Stimulated activated naive CD8-positive, alpha-beta T cell treated with anti-CD3 and anti-CD28 coated beads, Interleukin-15, Interleukin-2, amounts not matched to agents 100 U/mL and 50 U/mL, for 24 hours (primary cell): ENCODE measurements at places on chromosomes 2 and 18.

GRCh38 chr2:98484652-98485452, 40.2 kb downstream of the INPP4A start:
- no peak for DNase-seq

DNA sequence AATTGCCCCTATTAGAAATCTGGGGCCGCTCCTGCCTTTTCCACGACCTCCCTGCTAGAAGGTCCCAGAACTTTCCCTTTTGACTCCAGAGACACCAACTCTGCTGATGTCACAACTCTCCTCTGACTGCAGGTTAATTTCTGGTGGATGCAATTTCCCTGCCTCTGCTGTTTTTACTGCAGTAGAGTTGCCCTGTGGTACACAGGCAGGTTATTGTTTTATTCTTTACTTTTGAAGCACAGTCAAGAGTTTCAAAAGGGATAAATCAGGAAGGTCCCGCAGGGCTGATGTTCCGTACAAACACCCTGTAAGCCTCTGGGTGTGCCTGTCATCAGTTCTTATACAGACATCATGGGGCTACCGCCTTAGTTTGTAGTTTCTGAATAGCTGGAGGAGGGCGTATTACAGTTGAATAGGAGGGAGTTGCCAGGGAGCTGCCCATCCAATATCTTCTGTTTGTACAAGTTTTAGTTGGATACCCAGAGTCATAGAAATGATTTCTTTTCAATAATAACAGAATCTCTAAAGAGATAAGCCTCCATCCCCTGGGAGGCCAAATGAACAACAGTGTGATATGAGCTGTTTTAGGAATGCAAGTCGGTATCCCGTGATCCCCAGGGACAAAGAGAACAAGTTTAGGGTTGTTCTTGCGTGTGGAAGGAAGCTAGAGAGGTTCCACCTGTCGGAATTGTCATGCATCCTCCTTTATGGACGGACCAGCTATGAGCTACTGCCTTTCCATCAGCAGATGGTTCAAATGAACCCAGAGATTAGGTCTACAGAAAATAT, 108.4 kb upstream of the COPS8 start:
- no peak for DNase-seq

GRCh38 chr2:119425620-119426395, 5.8 kb upstream of the TMEM37 start:
- no peak for DNase-seq

- no peak for DNase-seq
These were observed 19.6 kb upstream of the RPIA start for GRCh38 chr2:88671786-88672427.

DNA sequence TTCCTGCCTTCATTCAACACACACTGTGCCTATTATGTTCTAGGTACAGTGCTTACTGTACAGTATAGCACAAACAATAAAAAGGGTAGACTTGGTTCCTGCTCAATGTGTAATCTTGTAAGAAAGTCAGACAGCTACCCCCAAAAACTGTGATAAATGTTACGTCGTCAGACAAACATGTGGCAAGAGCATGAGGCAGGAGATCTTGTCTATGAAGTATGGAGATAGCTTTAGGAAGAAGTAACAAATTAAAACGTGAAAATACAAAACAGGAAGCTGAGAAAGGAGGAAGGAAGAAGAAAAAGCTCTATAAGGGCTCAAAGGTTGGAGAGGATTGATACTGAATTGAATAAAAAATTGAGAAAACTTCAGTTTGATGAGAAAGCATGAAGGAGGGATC, 276.2 kb upstream of the HNRNPA3 start:
- no peak for DNase-seq

DNA sequence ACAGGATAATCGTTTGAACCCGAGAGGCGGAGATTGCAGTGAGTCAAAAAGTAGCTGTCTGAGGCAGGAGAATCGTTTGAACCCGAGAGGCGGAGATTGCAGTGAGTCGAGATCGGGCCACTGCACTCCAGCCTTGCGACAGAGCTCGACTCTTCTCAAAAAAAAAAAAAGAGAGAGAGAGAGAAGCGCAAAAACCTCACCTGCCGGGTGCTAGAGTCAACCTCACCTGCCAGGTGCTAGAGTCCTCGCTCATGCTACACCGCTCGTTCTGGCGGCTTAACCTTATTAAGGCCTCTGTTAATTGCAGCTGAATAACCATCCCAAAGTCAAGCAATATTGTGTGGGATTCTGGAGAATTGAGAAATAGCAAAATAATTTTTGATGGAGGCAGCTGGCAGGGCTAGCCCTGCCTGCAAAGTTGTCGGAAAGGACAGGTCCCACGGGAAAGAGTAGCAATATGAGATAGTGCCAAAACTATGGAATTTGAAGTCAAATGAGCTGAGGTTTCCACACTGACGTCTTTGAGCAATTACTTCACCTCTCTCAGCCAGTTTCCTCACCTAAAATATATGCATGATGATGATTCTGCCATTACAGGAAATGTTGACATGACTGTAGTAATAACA, 644 bp upstream of the DYM start:
- DNase-seq, result no peak

DNA sequence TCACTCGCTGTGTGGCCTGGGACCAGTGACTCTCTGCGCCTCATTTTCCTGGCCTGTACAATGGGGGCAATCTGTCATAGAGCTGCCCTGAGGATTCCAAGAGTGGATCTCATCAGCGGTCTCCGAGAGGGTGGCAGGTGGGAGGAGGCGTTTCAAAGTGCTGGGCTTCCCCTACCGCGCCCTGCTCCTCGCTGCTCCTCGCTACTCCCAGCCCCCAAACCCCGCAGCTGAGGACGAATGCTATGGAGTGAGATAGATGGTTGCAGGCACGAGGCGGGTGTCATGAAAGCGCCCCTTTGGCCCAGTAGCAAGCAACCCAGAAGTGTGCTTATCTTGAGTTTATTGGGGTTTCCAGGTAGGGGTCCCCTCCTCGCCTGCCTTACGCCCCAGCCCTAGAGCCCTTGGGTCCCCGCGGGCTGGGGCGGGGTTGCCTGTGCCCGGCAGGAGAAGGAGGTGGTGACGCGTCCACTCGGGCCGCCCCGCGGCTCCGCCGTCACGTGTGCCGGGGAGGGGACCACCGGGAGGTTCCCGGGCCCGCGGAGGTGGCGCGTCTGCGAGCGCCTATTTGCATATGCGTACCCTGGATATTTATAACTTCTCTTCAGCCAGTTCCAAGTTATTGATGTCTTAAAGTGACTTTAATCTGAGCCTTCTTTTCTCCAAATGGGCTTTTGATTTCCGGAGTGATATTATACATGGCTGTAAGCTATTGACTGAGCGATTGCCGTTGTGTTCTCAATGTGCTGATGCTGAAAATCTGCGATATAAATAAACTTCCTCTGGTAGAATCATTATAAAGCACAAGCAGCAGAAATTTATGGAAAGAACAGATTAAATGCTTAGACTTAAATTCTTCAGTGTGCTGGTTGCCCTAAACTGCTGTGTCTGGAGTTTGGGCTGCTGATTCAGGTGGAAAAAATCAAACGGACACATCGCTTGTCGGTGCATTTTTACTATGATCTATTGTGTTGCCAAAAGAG, 263.7 kb downstream of the ATAD2B start:
- peak; percentile 9 for DNase-seq

DNA sequence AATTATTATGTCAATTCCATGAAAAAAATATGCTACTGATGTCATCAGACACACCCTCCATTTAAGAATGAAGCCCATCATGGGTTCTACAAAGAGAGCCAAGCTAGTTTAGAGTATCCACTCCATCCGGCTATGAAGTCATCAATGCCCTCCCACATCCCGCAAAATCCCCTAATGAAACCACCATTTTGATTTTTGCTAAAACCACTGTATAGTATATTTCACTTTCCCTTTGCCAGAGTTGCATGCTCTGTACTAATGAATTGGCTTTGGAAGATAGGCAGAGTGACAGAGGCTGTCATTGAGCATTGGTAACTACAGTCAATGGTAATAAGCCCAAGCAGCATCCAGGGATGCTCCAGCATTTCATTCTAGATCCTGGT, 118.6 kb downstream of the ANKRD44 start:
- peak; percentile 48 for DNase-seq

DNA sequence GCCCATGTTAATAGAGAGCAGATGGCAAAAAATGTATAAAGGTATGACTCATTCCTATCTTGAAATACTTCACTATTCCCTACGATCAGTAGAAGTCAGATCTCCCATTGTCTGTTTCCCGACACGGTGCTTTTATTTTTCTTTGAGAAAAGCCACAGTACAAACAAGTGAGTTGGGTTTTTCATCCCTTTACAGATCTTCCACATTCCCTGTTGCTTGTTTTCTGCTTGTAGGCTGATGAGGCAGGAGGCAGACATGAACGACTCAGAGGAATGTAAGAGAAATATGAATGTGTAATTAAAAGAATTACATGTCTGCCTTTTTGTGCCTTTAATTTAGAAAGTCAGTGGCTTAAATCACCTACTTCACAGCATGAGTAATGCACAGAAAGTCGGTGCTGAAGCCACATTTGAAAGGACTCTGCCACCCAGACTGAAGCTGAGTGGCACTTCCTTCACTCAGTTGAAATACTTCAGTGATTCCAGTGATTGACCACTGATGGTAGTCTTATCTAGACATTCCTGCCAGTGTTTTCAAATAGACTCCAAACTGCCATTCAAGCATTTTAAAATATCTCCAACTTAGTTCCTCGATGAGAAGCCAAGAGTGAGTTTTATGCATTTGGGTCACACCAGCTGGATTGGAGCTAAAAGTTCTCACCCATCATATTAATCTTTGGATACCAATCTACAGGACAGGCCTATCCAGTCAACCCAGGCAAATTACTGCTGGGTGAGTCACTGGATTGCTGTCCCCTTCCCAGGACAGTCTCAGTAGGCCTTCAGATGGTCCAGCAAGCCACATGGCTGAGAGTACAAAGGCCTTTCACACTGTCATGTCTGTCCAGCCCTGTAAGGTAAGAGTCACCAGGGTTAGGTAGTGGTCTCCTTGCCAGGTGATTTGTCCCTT, 79.0 kb downstream of the COLEC12 start:
- no peak for DNase-seq

GRCh38 chr2:170739048-170739447, 23.9 kb downstream of the SP5 start:
- no peak for DNase-seq

- peak; percentile 48 for DNase-seq
These were observed 47.5 kb downstream of the MRPS5 start for GRCh38 chr2:95073856-95074662.

- DNase-seq, result no peak
These were observed 1.6 kb upstream of the KLF7 start for GRCh38 chr2:207167099-207167923.

GRCh38 chr2:70062270-70062669, 25.0 kb upstream of the PCBP1 start:
- no peak for DNase-seq

DNA sequence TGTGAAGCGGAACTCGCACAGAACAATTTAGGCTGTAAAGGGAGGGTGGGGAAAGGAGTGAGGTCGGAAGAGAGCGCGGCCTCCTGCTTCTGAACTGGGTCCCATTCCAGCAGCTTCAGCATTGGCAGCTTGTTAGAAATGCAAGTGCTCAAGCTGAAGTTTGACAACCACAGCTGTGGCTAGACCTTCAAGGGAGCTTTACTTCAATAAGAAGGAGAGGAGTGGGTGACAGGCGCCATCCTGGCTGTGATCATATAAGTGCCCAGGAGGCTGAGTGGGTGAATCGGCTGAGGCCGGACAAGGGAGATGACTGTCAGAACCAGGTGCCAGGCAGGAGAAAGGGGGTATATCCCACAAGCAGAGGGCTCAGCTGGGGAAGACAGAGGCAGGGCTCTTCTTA, 622.5 kb downstream of the GALR1 start:
- DNase-seq, result no peak

GRCh38 chr2:190382851-190383250, 25.3 kb upstream of the MFSD6 start:
- DNase-seq, result no peak

GRCh38 chr18:48915626-48916425, 34.9 kb downstream of the SMAD7 start:
- DNase-seq, result no peak

GRCh38 chr2:213229814-213230213, 54.5 kb upstream of the SPAG16 start:
- DNase-seq, result no peak

DNA sequence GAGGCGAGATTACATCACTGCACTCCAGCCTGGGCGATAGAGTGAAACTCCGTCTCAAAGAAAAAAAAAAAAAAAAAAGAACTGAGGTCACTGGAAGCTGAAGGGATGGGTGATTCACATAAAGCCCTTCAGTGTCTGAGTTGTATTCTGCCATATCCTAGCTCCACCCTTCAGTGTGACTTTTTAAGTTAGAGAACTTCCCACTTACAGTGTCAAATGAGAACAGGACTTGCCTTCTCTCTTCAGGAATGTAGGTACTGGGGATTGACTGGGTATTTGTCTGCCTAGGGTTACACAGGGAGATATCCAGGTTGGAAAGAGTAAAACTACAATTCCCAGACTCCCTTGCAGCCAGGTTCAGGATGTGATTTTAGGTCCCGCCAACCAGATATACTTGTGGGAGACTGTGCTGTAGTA, 37.9 kb downstream of the EHD3 start:
- DNase-seq, result no peak

DNA sequence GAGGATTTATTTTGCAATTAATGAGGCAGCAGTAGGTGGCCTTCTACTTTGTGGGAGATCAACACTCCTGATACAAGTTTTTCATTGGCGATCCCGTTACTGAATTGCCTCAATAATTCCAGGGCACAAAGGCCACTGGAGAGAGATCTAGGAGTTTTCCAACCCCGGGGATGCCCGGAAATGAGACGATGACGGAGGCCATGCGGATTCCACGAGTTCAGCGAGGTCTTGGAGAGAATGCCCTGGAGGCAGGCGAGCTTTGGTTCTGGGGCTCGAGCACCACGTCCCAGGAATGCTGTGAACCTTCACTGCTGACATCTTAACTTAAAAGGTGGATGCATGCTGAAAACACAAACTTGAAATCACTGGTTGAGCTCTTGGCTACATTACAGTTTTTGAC, 74.2 kb downstream of the LDLRAD4 start:
- DNase-seq, result no peak

- no peak for DNase-seq
These were observed 704.9 kb downstream of the ERBB4 start for GRCh38 chr2:211833582-211834279.

DNA sequence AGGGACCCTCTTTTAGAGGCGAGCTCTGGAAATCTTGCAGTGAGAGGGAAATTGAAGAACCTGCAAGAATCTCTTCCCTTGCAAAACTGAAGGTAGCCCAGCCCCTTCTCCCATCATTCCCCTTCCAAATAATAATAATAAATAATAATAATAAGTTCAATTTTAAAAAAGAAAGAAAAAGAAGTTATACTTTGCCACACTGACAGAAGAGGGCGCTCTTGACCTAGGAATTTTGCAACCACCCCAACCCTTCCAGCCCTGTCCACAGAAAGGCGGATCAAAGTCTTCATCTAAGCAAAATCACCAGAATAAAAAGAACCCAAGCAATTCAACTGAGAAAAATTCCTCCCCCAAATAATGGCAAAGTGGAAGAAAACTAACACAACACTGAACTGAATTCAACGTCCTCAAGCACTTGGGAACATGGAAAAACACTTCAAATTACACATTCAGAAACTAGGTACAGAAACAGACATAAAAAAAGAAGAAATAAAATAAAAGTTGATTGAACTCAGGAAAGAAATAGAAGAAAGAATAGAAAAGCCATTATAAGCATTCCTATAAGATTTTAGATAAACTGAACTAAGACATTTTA, 98.9 kb upstream of the GLS start:
- peak; percentile 64 for DNase-seq

GRCh38 chr2:105646774-105647076, 98.0 kb upstream of the NCK2 start:
- DNase-seq, result no peak
